ENCODE measurements at places on chromosomes 5 and 9. TPM values are rescaled to one million over a fixed set of nuclear protein-coding genes. Genes with fewer than 3 reads are reported as not detected.

Gene SHB
- total RNA-seq, result 4.0 TPM

DNA sequence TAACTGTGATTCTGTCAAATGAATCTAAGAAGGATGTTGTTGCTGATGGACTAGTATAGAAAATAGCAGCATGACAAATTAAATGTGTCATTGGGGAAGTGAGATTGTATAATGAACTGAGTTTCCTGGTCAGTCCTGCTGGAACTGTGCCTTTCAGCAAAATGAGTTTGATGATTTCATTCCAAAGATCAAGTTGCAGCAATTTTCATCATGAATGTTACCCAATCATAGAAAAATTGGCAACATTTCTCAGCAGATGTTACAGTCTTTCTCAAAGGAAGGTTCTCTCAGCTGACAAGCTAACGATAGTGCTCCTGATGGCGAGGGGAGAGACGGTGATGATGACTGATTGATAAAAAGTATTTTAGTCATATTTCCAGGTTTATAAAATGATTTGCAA is 10.7 kb downstream of the PCDHAC2 start:
- DNase-seq, result no peak

GRCh38 chr5:179146277-179146676 is 86.1 kb downstream of the ZNF354C start:
- DNase-seq, result peak; percentile 37

DNA sequence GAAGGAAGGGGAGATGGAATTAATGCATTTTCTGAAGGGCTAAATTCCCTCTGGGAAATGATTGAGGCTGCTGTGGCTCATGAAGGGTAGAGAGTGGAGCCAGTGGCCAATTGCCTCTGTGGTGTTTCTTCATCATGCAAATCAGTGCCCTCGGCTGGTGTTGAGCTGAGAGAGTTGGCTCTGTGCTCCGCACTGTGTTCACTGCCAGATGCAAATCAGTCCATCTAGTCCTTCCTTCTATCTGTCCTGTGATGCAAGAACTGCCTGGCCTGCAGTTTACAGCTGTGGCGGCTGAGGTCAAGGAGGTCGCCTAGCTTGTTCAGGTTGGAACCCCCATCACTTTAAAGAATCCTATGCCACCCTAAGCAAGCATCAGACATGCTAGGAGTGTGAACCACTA is 6.0 kb downstream of the TMEM171 start:
- DNase-seq, result no peak
